ENCODE measurements at places on chromosomes 7 and 10.

DNA sequence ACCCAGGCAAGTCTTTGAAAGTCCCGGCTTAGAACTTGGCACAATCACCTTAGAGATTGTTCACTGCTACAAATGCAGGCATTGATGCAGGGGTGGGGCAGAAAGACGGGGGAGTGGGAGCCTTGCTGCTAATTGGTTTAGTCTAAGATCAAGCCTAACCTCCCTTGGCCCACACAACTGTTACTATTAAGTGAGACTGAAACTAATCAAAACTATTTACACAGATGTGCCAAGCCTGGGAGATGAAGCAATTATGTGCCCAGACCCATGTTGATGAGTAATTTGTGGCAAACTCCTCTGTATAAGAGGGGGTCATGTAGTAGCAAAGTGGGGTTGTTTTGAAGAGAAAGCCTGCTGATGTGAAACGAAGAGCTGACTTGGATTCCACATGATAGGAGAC is 178.2 kb upstream of the ITGB1 start:
- DNase-seq, result no peak

DNA sequence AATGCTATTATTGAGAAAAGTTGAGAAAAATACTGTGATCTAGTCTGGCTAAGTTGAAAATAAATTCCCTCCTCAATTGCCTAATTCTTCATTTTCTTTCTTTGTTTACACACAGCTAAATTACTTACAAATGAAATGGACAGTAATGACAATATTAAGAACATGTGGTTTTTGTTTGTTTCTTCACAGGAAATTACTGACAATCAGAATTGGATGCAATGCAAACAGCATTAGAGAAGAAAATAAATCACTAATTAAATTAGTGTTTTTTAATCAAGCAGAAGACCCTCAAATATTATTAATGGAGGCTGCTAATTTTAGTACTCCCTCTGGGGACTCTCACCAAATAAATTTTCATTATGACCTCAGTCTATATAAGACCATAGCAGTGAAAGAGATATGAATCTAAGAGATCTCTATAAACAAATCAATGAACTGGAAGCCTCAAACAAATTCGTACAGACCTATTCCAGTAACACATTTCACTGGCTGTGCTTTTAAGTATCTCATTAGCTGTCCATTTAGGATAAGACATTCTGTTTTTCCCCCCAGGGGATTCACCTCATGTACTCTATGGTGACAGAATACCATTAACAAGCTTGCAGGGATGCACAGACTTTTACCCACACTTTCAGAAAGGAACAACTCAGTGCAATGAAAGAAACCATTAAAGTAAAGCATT is 202.0 kb upstream of the DGKB start:
- no peak for DNase-seq

DNA sequence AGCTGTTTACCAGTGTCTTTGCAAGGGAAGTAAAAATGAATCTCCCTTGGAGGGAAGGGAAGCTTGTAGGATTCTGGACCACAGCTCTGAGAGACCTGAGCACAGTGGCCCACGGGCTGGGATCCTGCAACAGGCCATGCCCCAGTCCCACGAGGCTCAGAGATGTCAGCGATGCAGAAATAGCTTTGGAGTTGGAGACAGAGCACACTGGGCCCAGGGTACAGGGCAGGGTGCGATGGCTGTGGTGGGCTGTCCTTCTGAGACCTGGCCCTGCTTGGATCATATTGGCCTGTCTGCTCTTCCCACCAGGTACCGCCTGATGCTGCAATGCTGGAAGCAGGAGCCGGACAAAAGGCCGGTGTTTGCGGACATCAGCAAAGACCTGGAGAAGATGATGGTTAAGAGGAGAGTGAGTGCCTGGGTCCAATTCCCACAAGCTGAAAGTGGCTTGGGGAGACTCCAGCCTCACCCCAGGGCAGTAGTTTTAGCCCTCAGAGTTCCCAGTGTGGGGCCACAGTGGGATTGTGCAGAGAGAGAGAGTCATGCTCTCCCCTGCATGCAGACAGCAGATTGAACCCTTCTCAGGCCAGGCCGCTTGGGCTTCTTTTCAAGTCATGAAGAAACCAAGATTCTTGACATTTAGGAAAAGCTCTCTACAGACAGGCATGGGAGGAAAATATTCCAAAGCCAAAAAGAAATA is 13.5 kb upstream of the CSGALNACT2 start:
- no peak for DNase-seq

GRCh38 chr10:129761981-129762956 is 201.8 kb downstream of the EBF3 start:
- DNase-seq, result no peak

GRCh38 chr10:53314876-53315275 is 542.3 kb upstream of the MBL2 start:
- DNase-seq, result no peak

- no peak for DNase-seq
Observed at GRCh38 chr7:148434181-148434757, 156.3 kb upstream of the C7orf33 start.
